ENCODE measurements at places on chromosomes 13 and 19.

DNA sequence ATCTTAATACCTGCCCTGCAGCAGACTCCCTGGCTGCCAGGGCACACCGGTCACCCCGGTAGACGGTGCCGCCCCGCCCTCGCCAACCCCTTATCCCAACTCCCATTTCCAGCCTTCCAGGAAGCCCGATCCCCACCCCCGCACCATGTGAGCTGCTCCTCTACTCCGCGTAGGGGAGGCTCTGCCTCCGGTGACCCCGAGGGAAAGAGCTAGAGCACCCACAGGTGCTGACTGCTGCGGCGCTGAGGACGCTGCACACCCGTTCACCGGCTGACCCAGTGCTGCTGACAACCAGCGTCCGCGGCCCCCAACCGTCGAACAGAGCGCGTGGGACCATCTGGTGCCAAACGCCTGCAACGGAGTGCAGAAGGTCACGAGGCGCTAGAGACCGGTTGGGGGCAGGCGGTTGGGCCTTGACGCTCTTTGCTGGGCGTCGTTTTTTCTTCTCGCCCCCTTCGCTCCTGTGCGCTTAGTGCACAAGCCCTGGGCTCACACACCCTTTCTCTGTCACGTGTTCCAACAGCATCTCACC lies 59.6 kb upstream of the ZNF599 start:
- DNase-seq, result no peak

DNA sequence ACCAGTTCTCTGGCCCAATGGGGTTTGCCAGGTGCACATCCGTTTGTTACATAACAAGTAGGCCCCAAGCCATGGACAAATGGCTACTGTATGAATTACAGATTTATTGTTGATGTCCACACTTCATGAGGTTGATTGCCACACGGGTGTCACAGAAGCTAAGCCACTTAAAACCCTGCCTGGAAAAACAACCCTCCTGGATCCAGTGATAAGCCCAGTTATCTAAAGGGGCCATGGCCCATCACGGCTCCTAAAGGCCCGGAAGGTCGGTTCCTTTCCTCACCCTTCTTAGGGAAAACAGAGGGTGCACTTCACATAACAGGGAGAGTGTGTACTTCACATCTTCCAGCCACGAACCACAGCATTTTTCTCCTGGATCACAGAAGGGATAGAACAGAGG lies 4.1 kb downstream of the TMEM272 start:
- DNase-seq, result no peak

- DNase-seq, result no peak
Measured at GRCh38 chr13:73832128-73832588, 302.0 kb downstream of the KLF12 start.

DNA sequence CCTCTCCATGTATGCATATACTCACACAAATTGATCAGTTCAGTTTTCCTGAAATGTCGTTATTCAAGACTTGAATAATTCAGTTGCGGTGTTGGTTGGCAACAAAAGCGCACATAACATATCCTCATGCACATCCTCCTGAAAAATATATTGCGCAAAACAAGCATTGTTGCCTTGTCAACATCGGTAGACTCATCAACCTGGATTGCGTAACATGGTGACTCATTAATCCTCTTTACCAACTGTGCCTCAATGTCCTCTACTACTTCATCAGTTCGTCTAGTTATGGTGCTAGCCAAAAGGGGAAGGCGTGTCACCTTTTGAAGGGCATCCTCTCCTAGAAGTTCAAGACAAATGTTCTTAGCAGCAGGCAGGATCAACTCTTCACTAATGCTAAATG lies 357.7 kb downstream of the LMO7 start:
- no peak for DNase-seq

- no peak for DNase-seq
Measured at GRCh38 chr19:42325896-42326771, 699 bp downstream of the MEGF8 start.

GRCh38 chr13:94345374-94346195 lies 133.9 kb downstream of the DCT start:
- no peak for DNase-seq

GRCh38 chr19:34260771-34261173 lies 6.4 kb downstream of the GARRE1 start:
- DNase-seq, result no peak

DNA sequence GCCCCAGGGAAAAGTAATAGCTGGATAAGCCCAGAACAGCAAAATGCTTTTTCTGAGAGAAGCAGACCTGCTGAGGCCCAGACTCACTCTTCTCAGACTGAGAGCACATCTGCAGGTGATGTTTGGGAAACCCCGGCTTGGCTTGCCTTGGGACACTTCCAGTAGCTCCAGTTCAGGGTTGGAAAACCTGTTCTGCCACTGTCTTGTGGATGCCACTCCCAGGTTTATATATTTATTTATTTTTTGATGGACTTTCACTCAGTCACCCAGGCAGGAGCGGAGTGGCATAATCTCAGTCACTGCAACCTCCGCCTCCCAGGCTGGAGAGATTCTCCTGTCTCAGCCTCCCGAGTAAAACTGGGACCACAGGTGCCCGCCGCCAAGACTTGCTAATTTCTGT lies 8.0 kb upstream of the SMARCA4 start:
- no peak for DNase-seq

DNA sequence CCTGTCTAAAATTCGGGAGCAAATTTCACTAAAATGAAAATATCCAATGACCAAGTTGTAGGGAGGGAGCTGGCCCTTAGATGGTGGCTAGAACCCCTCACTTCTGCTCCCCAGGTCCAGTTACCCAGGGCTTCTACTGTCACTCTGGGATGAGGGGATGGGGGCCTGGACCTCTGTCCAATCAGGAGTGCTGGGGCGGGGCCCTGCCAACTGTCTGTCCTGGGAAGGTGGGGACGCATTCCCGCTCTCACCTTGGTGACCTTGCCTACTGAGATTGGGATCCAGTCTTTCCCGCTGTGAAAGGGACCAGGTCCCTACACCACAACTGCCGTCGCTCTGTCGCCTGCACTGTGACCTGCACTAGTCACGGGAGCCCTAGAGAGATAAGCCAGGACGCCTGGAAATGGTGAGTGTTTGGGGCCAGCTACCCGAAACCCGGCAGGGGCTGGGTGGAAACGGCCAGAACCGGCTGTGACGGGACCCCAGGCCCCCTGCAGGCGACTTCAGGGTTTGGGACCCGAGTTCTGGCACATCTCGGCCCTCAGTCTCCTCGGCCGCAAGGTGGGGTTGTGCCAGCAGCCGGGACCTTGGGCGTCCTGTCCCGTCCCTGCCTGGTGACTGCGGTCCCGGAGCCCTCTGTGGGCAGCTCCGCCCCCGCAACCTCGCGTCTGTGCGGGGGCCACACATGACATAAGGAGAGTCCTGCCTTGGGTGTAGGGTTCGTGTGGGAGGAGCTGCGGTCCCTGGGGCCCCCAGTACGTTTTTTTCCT lies 22.8 kb downstream of the ZNF20 start:
- no peak for DNase-seq

DNA sequence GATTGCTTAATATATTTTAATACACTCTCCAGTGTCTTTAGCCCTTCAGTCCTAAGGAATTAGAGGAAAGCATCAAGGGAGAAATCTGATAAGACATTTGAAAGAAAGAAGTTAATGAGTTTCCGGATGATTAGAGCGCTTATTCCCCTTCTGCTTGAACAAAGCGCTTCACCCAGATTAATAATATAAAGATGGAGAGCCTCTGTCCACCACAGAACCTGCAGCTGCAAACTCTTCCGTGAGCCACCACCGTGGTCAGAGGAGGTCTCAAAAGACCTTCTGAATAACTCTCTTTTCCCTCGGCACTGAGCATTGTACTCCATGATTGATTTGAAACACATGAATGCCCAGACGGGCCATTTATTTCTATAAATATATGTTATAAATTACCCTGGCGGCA lies 14.2 kb upstream of the TUBGCP3 start:
- DNase-seq, result no peak

- DNase-seq, result no peak
Measured at GRCh38 chr13:97567510-97568243, 133.7 kb downstream of the RAP2A start.

DNA sequence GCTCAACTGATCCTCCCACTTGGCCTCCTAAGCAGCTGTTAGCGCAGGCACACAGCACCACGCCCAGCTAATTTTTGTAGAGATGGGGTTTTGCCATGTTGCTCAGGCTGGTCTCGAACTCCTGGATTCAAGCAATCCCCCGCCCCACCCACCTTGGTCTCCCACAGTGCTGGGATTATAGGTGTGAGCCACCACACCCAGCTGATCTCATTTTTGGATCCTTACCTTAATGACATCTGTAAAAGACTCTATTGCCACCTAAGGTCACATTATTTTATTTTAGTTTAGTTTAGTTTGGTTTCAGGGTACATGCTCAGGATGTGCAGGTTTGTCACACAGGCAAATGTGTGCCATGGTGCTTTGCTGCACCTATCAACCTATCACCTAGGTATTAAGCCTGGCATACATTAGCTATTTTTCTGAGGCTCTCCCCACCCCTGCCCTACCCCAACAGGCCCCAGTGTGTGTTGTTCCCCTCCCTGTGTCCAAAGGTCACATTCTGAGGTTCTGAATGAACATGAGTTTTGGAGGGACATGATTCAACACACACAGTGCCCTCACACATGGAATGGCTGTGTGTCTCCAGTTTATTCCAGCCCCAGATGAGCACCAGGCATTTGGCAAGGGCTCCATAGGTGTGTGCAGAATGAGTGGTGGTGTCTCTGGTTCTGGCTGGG lies 1.3 kb downstream of the OR10H5 start:
- DNase-seq, result no peak

GRCh38 chr13:99311137-99311536 lies 3.9 kb upstream of the GPR183 start:
- DNase-seq, result no peak

DNA sequence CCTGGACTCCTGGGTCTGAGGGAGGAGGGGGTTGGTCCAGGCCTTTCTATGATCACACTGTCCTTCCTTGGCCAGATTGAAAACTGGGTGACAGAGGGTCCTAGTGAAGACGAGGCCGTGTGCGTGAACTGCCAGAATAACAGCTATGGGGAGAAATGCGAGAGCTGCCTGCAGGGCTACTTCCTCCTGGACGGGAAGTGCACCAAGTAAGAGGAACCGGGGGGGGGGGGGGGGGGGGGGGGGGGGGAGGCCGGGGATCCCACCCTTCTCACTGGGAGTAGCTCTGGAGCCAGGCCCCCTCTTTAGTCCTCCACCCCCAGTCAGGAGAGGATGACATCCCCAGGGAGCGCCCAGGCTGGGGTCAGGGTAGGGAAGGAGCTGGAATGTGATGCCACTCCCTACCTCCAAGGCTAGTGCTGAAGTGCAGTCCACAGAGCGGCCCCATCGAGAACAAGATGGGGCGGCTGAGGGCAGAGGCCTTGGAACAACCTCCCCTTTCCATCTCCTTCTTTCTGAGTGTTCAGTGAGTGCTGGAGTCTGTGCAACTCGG lies 19.4 kb downstream of the CNFN start:
- no peak for DNase-seq

DNA sequence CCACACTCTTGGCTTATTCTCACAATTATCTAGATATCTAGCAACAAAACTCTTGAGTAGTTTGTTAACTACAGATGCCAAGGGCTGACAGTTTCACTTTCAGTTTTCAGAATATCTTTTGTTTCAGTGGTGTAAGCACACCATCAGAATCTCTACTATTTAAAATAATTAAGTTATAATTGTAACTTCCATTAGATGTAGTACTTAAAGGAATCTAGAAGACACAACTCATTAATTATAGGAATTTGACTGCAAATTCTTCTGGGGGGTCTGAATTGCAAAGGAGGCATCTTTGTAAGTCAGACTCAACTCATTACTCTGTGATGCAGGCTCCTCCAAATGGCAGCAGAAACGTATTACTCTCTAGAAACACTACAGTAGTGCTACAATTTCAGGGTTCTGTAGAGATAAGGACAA lies 44.9 kb upstream of the USPL1 start:
- no peak for DNase-seq

DNA sequence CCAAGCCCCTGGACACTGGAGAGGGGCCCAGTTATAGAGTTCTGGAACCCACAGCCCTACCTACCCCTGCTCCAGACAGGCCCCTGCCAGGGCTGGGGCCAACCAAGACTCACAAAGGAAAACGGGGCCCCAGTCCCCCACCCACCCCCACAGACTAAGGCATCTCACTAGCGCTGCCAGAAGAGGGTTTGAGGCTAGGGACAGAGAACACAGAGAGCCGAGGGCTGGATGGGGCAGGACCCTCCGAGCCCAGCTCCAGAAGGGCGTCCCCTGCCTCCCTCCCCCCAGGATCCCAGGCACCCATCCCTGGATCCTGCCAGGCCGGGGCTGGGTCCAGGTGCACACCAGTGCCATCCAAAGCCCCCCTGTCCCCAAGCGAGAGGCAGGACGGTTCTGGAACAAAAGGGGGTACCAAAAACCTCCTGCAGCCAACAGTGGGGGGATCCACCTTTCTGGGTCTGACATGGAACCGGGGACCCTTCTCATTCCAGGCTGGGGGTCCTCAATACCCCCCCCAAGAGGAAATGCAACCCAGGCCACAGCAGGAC lies 4.4 kb upstream of the REXO1 start:
- DNase-seq, result no peak

DNA sequence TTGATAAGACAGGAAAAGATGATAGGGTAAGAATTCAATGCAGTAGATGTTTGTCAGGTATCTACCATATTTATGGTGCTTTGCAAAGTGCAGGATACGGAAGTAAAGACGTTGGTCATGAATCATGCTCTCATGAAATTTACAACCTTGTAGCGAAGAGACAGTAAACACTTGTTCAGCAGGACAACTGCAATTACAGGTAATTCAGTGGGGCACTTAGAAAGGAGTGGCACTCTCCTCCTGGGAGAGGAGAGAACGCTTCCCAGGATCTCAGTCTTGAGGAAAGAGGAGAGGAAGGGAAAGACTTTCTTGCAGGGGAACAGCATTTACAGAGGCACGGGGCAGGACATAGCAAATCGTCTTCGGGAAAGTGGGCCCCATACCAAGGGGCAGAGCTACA lies 46.4 kb downstream of the SOX1 start:
- no peak for DNase-seq

GRCh38 chr13:29369060-29369743 lies 226.3 kb downstream of the SLC7A1 start:
- no peak for DNase-seq

DNA sequence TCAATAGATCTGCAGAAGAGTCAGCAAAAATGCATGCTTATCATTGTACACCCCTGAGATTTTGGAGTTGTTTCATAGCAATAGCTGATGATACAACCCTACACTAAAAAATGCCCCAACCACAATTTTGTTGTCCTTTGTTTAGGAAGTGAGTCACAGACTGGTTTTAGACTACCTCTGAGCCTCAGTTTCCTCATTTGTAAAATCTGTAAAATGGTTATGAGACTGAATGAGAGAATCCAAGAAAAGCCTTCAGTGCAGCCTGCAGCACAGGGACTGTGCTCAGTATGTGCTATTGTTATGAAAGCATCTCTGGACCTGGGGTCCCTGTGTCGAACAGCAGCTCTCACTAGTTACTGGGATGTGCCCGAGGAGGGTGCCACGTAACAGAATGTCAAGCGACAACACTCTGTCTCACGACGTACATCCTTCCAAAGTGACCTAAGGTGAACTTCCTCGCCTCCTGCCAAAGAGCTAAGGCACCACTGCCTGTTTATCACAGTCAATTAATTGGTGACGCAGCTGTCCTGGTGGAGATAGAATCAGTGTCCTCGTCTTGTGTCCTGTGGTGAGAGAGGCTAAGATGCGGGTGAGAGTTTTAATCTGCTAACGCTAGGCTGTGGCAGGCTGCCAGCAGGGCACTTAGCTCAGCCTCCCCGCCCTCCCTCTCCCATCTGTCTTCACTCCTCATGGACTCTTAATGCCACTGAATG lies 18.1 kb downstream of the DHRS12 start:
- DNase-seq, result no peak

Measured in stimulated activated CD4-positive, alpha-beta T cell treated with anti-CD3 and anti-CD28 coated beads, Interleukin-15, amount 100 ng/mL, for 48 hours (primary cell).